ENCODE measurements at places on chromosomes 4 and X. TPM values are rescaled to one million over a fixed set of nuclear protein-coding genes. Genes with fewer than 3 reads are reported as not detected.

GRCh38 chr4:98663226-98664006 is 5.0 kb upstream of the TSPAN5 start:
- DNase-seq = no peak

- DNase-seq = no peak
Observed at GRCh38 chr4:104973708-104974107, 173.0 kb upstream of the TET2 start.

GPR119 gene
- total RNA-seq = 1.5 TPM

GYG2 gene
- 8.6 TPM for total RNA-seq

ETDA gene
- not detected for total RNA-seq

WAS gene
- total RNA-seq = 2.9 TPM

CDKL2 gene
- total RNA-seq = 0.57 TPM

DNA sequence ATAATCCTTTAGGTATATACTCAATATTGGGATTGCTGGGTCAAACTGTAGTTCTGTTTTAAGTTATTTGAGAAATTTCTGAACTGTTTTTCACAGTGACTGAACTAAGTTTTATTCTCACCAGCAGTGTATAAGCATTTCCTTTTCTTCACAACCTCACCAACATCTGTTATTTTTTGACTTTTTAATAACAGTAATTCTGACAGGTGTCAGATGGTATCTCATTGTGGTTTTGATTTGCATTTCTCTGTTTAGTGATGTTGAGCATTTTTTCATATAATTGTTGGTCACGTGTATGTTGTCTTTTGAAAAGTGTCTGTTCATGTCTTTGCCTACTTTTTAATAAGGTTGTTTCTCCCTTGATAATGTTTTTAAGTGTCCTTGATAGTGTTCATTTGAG is 112.6 kb downstream of the LINC00632 start:
- DNase-seq = no peak

DNA sequence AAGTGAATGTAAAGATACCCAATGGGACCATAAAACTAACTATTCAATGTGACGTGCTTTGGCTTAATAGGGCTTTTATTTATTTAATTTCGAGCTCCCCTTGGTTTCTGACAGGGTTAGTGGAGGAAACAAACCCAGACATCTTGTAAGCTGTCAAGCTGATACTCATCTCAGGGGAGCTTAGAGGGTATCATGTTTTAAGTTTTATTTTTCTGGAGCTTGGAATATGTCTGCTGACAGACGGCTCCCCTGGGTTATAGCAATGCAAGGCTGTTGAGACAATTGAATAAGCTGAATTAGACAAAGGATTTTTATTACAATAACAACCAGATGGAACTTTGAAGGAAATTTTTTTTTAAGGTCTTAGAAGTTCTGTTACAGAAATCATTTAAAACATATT is 456.5 kb downstream of the IL1RAPL1 start:
- DNase-seq = no peak

GRCh38 chr4:89101256-89102161 is 9.8 kb upstream of the TIGD2 start:
- DNase-seq = no peak

- no peak for DNase-seq
Observed at GRCh38 chrX:144709841-144710240, 537.5 kb upstream of the SPANXN1 start.
